Activated CD8-positive, alpha-beta T cell treated with anti-CD3 and anti-CD28 coated beads, Interleukin-2, amount 10 ng/mL, durations not matched to agents 7 days and 5 days (primary cell): ENCODE measurements at places on chromosomes 12 and 14.

DNA sequence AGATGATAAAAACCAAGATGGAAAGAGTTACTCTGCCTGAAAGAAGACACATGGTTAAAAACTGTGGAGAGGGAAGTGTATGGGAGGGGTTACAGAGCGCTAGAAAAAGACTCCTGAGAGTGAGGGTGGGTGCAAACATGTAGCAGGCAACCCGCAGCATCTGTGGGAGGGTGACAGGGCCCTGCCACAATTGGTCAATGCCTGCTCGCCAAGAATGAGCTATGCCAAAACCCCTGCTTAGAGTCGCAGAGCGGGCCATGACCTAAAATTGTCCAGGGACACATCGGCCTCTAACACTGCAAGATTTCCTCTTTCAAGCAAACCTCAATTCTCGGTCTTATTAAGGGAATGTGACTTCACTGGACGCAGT lies 700 bp downstream of the PRKAG1 start:
- H3K36me3 ChIP-seq = peaks cover 49% of the 10 kb centered on the region
- peaks cover 33% of the 10 kb centered on the region for H3K4me1 ChIP-seq
- H3K4me3 ChIP-seq = peak overlapping the region; percentile 92
- peak overlapping the region; percentile 98 for H3K27ac ChIP-seq
- no peaks in the 10 kb centered on the region for H3K27me3 ChIP-seq

DNA sequence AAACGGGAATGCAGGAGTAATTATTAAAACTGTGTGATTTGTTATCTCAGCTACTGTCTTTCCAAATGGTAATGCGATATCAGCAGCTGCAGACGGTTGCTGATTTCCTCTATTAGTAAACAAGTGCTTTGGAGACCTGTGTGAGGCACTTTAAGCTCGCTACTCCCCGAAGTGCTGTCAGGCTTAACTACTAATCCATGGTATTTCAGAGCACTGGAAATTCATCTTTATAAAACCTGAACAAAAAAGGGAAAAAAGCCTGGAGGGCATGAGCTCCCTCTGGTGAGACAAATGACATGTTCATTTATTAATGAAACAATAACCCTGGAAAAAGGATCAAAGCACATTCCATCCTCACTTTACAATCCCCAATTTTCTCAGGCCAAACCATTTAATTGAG lies 143.6 kb upstream of the OTX2 start:
- H3K4me1 ChIP-seq = no peaks in the 10 kb centered on the region
- DNase-seq = no peak
- H3K4me3 ChIP-seq = no peak overlapping the region
- H3K27me3 ChIP-seq = peaks cover 5% of the 10 kb centered on the region
- no peaks in the 10 kb centered on the region for H3K36me3 ChIP-seq

DNA sequence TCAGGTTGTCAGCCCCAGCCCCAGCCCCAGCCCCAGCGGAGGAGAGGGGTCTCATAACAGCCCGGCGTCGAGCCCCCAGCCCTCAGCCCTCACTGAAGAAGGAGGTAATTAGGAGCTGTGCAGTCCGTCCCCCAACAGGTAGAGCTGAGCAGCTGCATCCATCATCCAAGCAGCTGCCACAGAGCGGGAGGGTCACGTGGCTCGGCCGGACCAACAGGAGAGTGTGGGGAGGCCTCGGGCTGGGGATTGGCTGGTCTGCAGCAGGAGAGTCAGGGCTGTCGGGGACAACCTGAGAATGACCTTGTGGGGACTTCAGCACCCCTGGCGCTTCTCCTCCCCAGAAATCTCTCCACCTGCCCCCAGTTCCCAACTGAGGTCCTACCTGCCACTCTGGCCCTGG lies 29.6 kb downstream of the SMUG1 start:
- no peaks in the 10 kb centered on the region for H3K4me1 ChIP-seq
- H3K4me3 ChIP-seq = no peak overlapping the region
- no peaks in the 10 kb centered on the region for H3K36me3 ChIP-seq

DNA sequence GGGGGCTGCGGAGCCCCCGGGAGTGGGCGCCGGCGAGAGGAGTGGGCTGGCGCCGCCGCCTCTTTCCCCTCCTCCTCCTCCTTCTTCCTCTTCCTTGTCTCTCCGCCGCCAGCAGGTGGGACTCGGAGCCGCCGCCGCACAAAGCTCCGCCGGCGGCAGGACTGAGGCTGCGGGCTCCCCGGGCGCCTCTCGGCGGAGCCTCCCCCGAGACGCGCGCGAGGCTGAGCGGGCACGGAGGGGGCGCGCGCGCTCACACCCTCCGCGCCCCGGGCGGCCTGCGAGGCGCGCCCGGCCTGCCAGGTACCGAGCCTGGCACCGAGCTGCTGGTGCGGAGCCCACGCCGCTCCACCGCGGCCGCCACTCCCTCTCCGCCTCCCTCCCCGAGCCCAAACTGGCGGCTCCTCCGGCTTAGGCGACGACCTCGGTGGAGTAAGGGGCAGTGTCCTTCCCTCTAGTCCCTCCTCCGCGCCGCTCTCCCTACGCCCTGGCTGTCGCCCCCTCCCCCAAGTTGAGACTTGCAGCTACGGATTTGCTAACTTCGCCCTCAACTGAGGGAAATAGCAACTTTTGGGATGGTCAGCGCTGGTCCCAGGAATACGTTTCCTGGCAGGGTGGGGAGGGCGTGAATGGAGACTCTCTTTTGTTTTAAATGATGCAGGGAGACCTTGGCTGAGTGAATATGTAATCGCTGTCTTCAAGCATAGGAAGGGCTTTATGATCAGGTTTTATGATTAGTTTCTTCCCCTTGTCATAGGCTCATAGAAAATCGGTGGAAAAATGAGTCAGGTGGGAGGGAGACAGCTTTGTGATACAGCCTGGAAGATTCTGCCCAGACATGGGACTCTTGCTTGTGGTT lies 199.5 kb upstream of the CAND1 start:
- no peaks in the 10 kb centered on the region for H3K36me3 ChIP-seq
- H3K27ac ChIP-seq = no peak overlapping the region
- H3K27me3 ChIP-seq = peaks cover 41% of the 10 kb centered on the region
- peak overlapping the region; percentile 67 for H3K4me3 ChIP-seq

DNA sequence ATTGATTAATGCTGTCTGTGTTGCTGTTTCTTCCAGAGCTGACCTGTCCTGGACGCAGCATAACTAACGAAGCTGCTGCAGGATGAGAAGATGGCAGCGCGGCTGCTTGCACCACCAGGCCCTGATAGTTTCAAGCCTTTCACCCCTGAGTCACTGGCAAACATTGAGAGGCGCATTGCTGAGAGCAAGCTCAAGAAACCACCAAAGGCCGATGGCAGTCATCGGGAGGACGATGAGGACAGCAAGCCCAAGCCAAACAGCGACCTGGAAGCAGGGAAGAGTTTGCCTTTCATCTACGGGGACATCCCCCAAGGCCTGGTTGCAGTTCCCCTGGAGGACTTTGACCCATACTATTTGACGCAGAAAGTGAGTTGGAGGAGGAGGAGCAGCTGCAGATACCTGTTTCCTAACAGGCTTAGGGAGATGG lies 71.7 kb downstream of the SCN8A start:
- H3K4me3 ChIP-seq = no peak overlapping the region
- DNase-seq = no peak
- no peaks in the 10 kb centered on the region for H3K36me3 ChIP-seq
- peaks cover 24% of the 10 kb centered on the region for H3K27me3 ChIP-seq
- H3K4me1 ChIP-seq = no peaks in the 10 kb centered on the region

GRCh38 chr12:106774005-106774807 lies at the start of gene RIC8B:
Gene RIC8B, plus strand, starts transcription at chr12:106774682. Its CDS starts 64 bp downstream, at chr12:106774746.
- peaks cover 22% of the 10 kb centered on the region for H3K36me3 ChIP-seq
- H3K27ac ChIP-seq = peak within 1 kb of the TSS; percentile 93
- H3K4me1 ChIP-seq = peaks cover 32% of the 10 kb centered on the region
- peak within 1 kb of the TSS; percentile 91 for H3K4me3 ChIP-seq
- H3K27me3 ChIP-seq = no peaks in the 10 kb centered on the region

DNA sequence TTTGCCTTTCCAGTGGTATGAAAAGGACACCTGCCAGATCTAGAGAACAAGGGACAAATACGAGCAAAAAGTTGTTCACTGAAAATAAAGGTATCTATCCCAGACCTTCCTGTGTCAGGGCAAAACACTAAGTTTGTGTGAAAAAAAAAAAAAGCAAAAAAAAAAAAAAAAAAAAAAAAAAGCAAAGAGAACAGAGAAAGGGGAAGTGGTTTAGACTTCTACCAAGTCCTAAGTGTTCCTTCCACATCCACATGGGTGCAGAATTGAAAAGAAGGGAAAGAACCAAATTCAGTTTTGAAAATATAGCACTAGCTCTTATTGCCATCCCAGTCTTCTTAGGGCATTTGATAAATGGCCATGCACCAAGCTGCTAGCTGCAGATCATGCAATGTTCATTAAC lies 41.7 kb downstream of the ZCRB1 start:
- H3K36me3 ChIP-seq = no peaks in the 10 kb centered on the region
- H3K27me3 ChIP-seq = no peaks in the 10 kb centered on the region
- no peak overlapping the region for H3K27ac ChIP-seq
- no peak for DNase-seq
- H3K4me1 ChIP-seq = no peaks in the 10 kb centered on the region

DNA sequence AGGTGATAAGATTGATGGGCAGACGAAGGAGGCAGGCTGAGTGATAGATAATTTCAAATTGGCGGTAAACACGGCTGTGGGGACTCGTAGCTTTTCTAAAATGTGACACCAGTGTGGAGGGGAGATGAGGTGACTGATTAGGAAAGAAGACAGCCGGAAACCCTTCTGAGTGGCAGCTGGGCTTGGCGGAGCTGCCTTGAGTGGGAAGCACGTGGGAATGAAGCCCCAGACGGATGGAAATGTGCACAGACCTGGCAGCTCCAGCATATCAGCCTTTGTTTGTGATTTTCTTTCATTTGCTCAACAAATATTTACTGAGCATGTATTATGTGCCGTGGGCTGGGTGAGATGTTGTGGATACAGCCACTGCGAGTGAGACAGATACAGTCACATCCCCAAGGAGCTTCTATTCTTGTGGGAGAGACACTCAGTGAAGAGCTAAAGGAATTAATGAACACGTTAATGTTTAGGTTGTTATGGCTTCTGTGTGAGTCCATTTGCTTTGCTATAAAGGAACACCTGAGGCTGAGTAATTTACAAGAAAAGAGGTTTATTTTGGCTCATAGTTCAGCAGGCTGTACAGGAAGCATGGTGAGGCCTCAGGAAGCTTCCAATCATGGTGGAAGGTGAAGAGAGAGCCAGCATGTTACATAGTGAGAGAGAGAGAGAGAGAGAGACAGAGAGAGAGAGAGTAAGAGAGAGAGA lies 65.5 kb upstream of the LHX5 start:
- no peaks in the 10 kb centered on the region for H3K4me1 ChIP-seq
- H3K36me3 ChIP-seq = no peaks in the 10 kb centered on the region
- DNase-seq = no peak
- H3K4me3 ChIP-seq = no peak overlapping the region

DNA sequence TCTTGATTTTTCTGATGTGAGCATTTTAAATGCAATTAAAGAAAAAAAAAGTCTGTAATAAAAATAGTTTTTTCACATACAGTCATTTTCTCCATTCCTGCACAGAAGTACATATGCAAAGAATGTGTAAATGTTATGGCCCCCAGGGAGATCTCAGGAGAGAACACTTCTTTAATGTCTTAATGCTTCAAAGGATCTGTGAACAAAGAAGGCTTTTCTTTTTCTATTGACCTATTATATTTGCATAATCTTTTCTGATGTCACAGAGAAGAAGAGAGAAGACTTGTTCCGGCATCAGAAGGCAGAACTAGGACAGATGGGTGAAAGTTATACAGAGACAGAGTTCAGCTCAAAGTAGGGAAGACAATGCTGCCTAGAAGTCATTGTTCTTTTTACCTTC lies 413.5 kb upstream of the STXBP6 start:
- H3K27me3 ChIP-seq = no peaks in the 10 kb centered on the region
- no peak overlapping the region for H3K27ac ChIP-seq
- H3K4me3 ChIP-seq = no peak overlapping the region
- no peaks in the 10 kb centered on the region for H3K36me3 ChIP-seq
- H3K4me1 ChIP-seq = no peaks in the 10 kb centered on the region
- DNase-seq = no peak

- H3K27me3 ChIP-seq = peaks cover 5% of the 10 kb centered on the region
- no peaks in the 10 kb centered on the region for H3K4me1 ChIP-seq
- DNase-seq = no peak
- no peaks in the 10 kb centered on the region for H3K36me3 ChIP-seq
- no peak overlapping the region for H3K4me3 ChIP-seq
Measured at GRCh38 chr12:57985685-57986084, 44.3 kb downstream of the ATP23 start.

- no peaks in the 10 kb centered on the region for H3K4me1 ChIP-seq
- no peak for DNase-seq
- H3K4me3 ChIP-seq = no peak overlapping the region
Measured at GRCh38 chr12:109029411-109029810, 8.5 kb upstream of the SVOP start.

- peak; percentile 64 for DNase-seq
- H3K27ac ChIP-seq = no peak overlapping the region
- no peaks in the 10 kb centered on the region for H3K4me1 ChIP-seq
- peaks cover 7% of the 10 kb centered on the region for H3K27me3 ChIP-seq
Measured at GRCh38 chr14:55731881-55732498, 152.0 kb downstream of the KTN1 start.

DNA sequence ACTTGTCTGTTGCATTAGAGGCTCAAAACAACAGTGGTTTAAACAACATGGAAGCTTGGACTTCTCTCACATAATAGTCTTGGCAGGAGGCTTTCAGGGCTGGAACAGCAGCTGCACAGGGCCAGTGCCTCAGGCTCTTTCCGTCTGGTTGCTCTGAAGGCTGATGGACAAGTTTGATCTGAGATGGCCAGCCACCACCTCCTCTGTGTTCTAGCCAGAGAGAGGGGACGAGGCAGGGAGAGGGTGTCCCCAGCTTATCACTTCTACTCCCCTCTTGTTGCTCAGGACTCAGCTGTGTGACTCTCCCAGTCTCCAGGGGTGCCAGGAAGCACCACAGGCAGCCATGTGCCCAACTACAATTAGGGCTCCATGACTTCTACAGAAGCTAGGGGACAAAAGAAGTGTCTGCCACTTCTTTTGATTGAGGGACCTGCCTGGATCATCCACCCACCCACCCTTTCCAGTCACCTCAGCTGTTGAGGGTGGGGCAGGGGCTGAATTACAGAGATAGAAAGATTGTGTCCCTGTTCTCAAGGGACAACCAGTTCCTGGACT lies 46.6 kb downstream of the SMIM41 start:
- H3K4me3 ChIP-seq = no peak overlapping the region
- H3K27me3 ChIP-seq = peaks cover 6% of the 10 kb centered on the region
- peaks cover 6% of the 10 kb centered on the region for H3K4me1 ChIP-seq
- no peak for DNase-seq

DNA sequence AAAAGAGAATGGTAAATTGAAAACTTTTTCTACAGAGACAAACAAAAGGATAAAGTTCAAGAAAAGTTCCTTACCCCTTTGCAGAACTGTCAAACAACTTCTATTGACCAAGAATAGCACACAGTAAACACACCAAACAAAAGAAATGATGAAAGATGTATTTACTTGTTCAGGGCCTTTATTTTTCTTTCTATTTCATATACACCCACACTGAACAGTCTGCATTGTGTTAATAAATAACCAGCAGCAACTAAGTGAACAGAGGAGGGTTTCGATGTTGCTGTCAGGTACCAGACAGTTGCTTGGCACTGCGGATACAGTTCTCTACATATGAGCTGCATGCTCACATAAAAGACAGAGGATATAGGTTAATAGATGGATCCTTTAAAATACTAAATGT lies 122.1 kb downstream of the SOX5 start:
- H3K27me3 ChIP-seq = no peaks in the 10 kb centered on the region
- H3K4me1 ChIP-seq = no peaks in the 10 kb centered on the region
- H3K4me3 ChIP-seq = no peak overlapping the region
- no peak for DNase-seq

GRCh38 chr12:14919455-14919854 lies 18.9 kb downstream of the ERP27 start:
- no peak for DNase-seq
- no peak overlapping the region for H3K4me3 ChIP-seq
- peaks cover 24% of the 10 kb centered on the region for H3K4me1 ChIP-seq
- no peaks in the 10 kb centered on the region for H3K27me3 ChIP-seq
